ENCODE measurements at places on chromosomes 12 and 14.

GRCh38 chr12:60451457-60451856, 855.6 kb downstream of the SLC16A7 start:
- no peak for DNase-seq

DNA sequence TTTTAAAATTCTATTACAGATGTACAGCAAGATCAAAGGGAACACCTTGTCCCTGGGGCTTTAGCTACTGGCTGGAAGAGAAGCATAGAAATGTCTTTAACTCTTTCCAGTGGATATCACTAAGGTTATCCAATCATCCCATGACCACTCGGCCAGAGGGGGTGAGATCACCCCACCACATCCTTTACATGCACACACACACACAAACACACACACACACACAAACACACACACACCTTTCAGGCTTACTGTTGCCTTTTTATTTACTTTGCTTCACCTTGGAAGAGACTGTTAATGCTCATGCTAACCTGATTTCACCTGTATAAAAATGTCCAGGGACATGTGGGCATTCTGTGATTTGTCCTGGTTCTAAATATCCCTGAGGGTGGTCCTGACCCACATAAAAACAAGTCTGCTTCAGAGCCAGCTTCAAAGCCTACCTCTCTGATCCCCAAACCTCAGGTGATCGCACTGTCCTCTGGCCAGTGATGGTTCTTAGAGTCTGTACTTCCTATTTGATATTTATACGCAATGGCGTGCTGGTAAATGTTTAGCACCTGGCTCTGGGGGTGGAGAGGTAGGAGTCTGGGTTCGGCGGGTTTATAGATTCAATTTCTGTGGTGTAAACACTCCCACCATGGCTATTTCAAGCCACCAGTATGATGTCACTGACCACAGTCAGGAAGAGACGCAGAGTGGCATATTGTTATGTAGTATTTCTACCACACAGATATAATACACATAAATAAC, 166.1 kb upstream of the EEA1 start:
- DNase-seq, result no peak

DNA sequence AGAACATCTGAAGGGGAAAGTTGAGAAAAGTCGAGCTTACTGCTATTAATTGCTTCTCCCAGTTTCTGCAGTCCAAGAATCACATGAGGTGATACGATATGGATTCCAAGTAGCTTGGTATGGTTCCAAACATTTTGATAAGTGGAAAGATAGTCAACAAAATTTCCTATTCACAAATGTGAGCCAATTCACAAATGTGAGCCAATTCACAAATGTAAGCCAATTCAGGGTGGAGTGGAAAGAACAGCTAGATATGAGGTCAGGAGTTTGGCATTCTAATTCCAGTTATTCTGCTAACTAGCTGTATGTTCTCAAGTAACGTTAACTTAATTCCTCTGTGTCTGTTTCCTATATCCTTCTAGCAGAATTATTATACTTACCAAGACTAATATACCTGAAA, 37.6 kb upstream of the DHRS4 start:
- no peak for DNase-seq

DNA sequence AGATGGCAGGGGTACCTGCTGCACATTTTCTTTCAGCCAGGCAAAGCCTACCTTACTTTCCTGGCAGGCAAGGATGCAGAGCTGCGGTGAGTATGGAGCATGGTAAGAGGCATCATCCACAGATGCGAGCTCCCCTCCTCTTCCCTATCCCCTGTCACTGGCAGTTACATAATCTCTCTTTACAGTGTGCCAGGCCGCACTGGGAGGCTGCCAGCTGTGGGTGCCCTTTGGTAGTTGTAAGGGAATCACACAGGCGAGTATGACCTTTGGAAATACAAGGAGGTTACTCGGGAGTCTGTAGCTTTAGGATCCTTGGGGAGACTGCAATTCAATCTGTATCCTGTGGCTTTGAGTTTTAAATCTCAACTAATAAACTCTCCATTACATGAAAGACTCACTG, 132.5 kb downstream of the KTN1 start:
- no peak for DNase-seq

- no peak for DNase-seq
These were observed 23.4 kb upstream of the NR2C1 start for GRCh38 chr12:95096852-95097251.

- no peak for DNase-seq
These were observed 2.7 kb downstream of the SDR9C7 start for GRCh38 chr12:56931474-56931978.

GRCh38 chr12:11233532-11233931, 36.0 kb downstream of the PRB3 start:
- no peak for DNase-seq

DNA sequence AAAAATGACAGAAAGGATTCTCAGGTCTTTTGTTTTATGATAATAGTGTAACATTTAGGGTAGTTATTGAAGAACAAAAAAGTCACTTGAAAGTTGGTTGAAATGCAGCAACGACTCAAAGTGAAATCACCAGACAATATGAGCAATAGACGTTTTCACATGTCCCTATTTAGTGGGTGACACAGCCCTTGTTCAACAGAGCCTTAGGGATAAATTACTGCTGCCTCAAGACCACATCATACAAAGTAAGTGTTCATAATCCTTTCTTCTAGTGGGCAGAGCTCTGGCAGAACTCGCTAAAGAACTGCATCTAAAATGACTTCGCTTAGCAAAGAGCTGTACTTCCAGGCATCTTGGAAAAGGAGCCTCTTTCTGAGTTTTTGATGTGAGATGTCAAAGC, 128.5 kb upstream of the LMNTD1 start:
- DNase-seq, result no peak

- no peak for DNase-seq
These were observed 232.8 kb downstream of the TMTC2 start for GRCh38 chr12:82919388-82920054.

DNA sequence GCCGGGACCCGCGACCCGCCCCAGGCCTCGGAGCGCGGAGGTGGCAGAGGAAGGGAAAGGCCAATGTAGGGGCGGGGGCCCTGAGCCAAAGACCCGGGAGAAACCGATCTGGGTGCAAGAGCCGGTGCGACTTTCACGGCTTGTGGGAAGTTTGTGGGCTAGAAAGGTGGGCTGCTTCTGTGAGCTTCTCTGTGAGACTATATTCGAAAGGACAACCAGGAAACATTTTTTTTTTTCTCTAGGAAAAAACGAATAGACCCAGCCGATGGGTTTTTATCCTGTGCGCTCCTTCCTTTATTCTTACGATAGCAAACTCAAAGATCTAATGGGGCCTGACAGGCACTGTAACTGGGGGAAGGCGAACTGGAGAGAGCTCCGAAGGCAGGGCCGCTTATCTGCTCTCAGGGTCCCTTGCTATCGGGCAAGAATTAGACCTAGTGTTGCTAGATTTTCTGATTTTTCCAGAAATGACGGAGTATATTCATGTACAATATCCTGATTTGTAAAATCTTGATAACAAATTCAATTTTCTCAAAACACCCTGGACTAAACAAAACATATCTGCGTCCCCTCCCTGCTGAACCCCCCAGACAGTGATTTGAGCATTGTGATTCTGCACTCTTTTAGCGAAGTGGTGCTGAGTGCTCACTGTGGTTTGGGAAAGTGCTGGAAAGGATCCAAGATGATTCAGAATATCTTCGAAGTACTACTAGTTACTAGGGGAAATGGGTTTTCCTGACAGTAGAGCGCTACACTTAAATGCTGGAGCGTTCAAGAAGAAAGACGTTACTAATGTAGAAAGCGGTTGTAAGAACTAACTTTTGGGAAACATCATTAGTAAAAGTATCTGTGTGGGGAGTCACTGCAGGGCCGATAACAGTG, 563 bp upstream of the STXBP6 start:
- no peak for DNase-seq

GRCh38 chr12:26029736-26030022, 71.2 kb downstream of the RASSF8 start:
- DNase-seq, result no peak

DNA sequence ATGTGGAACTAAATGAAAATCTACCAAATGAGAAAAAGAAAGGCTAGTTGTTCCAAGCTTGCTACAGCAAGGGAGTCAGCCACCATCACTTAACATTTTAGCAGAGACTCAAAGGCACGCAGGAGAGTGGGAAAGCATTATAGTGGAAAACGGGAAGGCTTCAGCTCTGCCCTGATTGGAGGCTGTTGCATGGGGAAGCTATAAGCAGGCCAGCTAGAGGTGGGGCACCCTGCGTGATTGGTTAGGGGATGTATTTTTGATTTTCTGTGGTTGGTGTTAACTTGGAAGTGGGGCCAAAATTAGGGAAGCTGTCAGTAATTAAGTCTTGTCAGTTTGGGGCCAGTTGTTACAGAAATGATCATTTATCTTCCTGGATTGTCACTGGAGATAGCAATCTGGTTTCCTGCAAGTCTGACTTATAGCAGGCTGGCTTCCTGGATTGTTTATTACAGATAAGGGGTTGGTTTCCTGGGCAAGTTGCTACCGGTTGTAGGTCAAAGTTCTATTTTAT, 93.9 kb downstream of the FAR2 start:
- DNase-seq, result no peak

DNA sequence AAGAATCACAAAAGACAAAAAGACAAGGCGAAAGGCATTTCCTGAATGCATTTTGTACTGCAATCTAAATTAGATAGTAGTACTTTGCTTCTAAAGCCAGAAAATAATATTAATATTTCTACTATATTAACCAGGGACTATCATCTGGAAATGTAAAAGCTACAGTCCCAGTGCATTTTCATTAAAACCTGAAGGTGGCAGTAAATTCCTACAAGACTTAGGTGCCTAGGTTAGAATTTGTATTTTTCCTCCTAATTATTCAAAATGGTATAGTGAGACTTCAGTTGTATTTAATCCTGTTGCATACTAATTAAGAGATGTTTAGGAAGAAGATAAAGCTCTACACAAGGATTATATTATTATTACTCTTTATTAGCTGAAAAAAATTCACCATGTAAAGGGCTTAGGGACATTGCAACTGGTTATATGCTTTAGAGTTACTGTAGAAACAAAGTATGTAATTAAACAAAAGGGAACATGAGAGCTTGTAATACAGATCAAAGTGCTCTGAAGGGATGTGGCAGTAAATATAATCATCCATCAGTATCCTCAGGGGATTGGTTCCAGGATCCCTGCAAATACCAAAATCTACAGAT, 53.6 kb downstream of the BRMS1L start:
- DNase-seq, result no peak

DNA sequence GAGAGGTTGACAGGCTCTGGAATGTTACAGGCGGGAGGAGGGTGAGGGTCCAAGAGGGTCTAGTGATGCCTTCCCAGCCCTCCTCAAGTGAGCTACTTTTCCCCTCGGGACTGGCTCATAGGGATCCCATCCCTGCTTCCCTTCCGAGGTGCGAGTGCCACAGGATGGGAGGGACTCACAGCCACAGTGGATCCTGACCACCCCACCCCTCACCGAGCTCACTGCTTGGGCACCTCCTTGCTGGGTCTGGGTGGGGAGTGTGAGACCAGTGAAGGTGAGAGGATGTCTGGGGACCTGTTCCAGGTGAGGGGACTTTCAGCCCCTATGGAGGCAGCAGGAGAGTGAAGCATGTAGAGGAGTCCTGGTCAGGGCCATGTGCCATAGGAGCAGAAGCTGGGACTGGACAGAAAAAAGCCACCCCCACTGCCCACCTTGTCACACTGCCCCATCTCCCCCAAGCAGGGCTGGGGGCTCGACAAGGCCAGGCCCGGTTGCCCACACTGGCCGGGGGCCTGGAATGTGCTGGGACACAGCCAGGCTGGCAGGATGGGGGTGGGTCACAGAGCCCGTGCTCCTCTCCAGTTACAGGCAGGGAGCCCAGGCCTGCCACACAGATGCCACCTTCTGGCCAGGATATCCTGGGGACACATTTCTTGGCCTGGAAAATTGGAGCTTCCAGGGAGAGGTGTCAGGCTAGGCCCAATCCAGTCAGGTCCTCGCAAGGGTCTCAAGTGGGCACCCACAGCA, 1.7 kb upstream of the TNS2 start:
- DNase-seq, result no peak

- no peak for DNase-seq
These were observed 2.4 kb upstream of the CCDC85C start for GRCh38 chr14:99606359-99606758.

GRCh38 chr12:114944736-114945135, 260.8 kb upstream of the TBX3 start:
- DNase-seq, result no peak

GRCh38 chr14:71208702-71209357, 301.6 kb downstream of the PCNX1 start:
- no peak for DNase-seq

GRCh38 chr12:132288516-132289215, 40.7 kb downstream of the GALNT9 start:
- no peak for DNase-seq

- DNase-seq, result no peak
These were observed 12.3 kb downstream of the RNASE9 start for GRCh38 chr14:20548414-20549158.

- DNase-seq, result no peak
These were observed 1936.8 kb upstream of the SEL1L start for GRCh38 chr14:83470466-83470865.

DNA sequence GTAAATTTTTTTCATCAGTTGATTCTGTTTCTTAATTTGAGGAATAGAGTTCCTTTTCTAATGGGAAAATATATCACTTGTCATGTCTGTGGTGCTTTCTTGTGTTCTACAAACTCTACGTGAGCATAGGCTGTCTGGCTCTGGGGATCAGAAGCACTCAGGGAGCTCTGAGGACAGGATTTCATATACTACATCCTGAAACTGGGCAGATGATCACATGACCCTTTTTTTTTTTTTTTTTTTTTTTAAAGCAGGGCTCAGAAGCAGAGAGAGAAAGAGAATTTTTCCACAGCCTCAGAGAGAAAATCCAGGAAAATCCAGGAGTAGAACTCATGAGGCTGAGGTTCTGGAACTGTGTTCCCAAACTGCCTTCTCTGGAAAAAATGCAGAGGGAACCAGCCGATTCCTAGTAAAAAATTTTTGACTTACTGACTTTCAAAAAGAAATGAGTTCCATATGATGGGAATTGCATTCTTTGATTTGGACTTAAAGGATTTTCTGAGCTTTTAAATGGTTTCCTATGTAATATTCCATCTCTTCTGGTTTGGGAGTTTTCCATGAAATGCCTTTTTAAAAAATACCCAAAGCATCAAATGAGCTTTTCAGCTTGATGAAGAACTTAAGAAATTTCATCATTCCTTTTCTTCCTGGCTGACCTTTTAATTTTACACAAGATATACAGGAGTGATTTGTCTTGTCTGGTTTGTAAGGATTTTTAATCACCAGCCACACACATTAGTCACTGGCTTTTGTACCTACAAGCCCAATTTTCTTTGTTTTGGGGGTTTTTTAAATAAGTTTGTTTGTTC, 183.1 kb upstream of the HIF1A start:
- DNase-seq, result no peak

- DNase-seq, result no peak
These were observed 39.2 kb downstream of the ACADS start for GRCh38 chr12:120764816-120765215.

- no peak for DNase-seq
These were observed 873.2 kb downstream of the NRXN3 start for GRCh38 chr14:79043194-79043889.

Data from activated CD8-positive, alpha-beta memory T cell treated with anti-CD3 and anti-CD28 coated beads for 1 hour (primary cell).